ENCODE measurements at places on chromosomes 2 and 18. TPM values are rescaled to one million over a fixed set of nuclear protein-coding genes. Genes with fewer than 3 reads are reported as not detected.

LIMS2 gene
- total RNA-seq = 11.2 TPM

CD226 gene
- 1.5 TPM for total RNA-seq

PNPT1 gene
- total RNA-seq = 12.6 TPM

G6PC2 gene
- total RNA-seq = not detected

FAM237A gene
- not detected for total RNA-seq

CXCR1 gene
- not detected for total RNA-seq

COL3A1 gene
- total RNA-seq = 3,798 TPM

ABHD1 gene
- total RNA-seq = 0.24 TPM

RTKN gene
- total RNA-seq = 19.2 TPM

GNAL gene
- 1.3 TPM for total RNA-seq

NMUR1 gene
- total RNA-seq = under 0.01 TPM

MAPK4 gene
- total RNA-seq = not detected

NLRC4 gene
- not detected for total RNA-seq

AQP12A gene
- not detected for total RNA-seq

LRP2 gene
- not detected for total RNA-seq

ASXL3 gene
- 1.6 TPM for total RNA-seq

IGFBP2 gene
- 587 TPM for total RNA-seq

TRABD2A gene
- 0.36 TPM for total RNA-seq

RGPD3 gene
- total RNA-seq = 0.49 TPM

FEV gene
- not detected for total RNA-seq

SSB gene
- 62.9 TPM for total RNA-seq

PSTPIP2 gene
- total RNA-seq = 3.9 TPM

GTF2A1L gene
- 1.2 TPM for total RNA-seq

SLC30A3 gene
- not detected for total RNA-seq

ESPNL gene
- 3.6 TPM for total RNA-seq

NEB gene
- 0.16 TPM for total RNA-seq

MDH1B gene
- 1.8 TPM for total RNA-seq

ERMN gene
- 0.73 TPM for total RNA-seq

ASB18 gene
- not detected for total RNA-seq

DAW1 gene
- total RNA-seq = not detected

LYG1 gene
- total RNA-seq = 0.32 TPM

RTP5 gene
- total RNA-seq = not detected

CROCC2 gene
- 0.81 TPM for total RNA-seq

WNT10A gene
- total RNA-seq = under 0.01 TPM

PXDN gene
- total RNA-seq = 119 TPM

BARD1 gene
- total RNA-seq = 53.9 TPM

GKN2 gene
- not detected for total RNA-seq

PCARE gene
- not detected for total RNA-seq

TTR gene
- 0.61 TPM for total RNA-seq

TCF23 gene
- not detected for total RNA-seq

KIF5C gene
- 0.16 TPM for total RNA-seq

Data from hair follicle dermal papilla cell (primary cell).